ENCODE measurements at places on chromosomes 6 and 20.

- no peak for DNase-seq
Observed at GRCh38 chr6:53010504-53010903, 15.4 kb upstream of the GSTA4 start.

- no peak for DNase-seq
Observed at GRCh38 chr6:122454673-122455072, 16.9 kb downstream of the SERINC1 start.

DNA sequence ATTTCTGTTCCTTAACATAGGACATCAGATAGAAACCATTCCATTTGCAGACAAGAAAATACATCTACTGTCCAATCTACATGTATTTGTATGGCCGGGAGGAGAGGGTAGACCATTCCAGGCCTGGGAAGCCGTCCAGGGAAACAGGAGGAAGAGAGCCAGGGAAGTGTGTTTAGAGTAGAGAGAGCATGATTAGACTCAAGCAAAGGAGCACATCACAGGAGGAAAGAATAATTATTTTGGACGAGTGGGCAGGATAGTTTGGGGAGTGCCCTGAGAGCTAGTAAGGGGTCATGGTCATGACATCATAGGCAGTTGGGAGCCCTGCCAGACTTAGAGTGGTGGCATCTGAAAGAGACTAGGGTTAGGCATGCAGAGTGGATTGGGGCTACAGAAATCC, 250.0 kb downstream of the HIVEP2 start:
- DNase-seq, result no peak

GRCh38 chr6:134732763-134733162, 217.1 kb downstream of the ALDH8A1 start:
- DNase-seq, result no peak

DNA sequence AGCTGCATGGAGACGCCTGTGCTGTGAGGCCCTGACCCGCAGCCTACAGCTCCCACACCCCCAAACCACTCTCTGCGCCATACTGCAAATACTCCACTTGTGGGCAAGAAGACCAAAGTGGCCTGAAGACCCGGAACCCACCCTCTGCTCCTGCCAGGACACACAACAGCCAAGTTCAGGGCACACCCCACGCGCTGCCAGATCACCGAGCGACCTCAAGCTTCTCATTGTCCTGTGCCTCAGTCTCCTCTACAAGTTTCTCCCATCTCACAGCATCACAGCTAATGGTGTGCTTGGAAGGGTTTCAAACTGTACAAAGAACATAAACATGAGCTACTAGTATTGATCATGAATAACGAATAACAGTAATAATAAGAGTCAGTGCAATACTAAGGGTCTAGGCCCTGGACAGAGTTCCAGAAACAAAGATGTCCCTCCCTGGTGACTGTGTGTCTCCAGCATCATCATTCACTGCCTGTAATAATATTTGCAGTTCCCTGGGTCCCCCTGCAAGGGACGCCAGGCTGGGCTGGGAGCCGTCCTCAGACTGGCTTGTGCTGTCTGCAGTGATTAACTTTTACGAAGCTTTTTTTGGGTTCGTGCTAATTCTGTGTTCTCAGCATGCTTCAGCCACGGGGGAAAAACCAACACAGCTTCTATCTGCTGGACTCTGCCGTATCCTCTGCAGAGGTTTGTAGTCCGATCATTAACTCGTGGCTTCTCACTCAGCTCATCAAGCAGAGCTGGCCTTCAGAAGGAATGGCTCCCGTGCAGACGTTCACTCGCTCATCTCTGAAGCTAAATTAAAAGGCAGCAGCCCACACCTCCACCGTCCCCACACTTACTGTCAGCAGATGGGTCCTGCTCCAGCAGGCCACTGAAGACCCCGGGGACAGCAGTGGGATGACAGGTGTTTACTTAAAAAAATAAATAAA, 81.6 kb upstream of the MPC1 start:
- DNase-seq, result no peak

GRCh38 chr6:147695819-147696218, 187.3 kb downstream of the SAMD5 start:
- no peak for DNase-seq

DNA sequence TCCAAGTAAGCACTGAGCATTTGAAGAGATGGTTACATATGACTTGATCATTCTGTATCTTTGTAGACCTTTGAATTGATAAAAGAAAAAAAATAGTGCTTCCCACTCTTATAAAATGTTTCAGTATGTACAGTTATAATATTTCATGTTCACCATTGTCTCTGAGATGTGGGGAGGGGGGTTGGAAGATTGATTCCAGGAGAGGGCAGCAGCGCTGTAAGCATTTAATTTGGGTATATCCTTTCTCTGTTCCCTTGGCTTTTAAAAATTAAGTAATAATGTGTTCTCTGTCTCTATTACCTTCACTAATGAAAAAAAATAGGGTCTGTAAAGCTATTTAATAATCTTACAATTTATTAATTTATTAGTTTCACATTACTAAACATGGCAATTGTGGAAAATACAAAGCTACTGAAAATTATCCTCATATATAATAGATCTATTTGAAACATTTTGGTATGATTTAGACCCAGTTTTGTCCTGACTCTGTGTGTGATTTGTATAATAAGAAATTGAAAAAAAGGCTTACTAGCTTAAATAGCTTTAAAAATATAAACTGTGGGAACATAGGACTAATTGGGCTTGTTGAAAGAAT, 341.2 kb downstream of the CDKAL1 start:
- DNase-seq, result no peak

GRCh38 chr6:110674096-110674495, 141.2 kb downstream of the CDK19 start:
- no peak for DNase-seq

GRCh38 chr20:59006864-59007664, at the start of gene CTSZ:
TSS of gene CTSZ (minus strand) at chr20:59007254. CDS start at chr20:59007128, 126 bp downstream.
- peak; percentile 67 for DNase-seq

DNA sequence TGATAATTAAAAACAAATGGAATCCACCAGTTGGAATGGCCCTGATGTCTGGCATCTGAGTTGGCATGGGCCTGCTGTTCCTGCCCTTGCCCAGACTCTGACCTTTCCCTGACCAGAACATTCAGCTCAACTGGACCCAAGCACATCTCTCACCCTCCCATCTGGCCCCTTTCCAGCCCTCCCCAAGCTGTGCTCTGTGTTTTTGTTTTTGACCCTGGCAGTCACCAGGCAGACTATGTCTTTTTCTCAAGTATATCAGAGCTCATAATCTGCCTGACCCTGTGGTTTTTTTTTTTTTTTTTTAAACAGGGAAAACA, 117.6 kb downstream of the TRDN start:
- DNase-seq, result no peak

GRCh38 chr20:34388000-34388399, 24.9 kb downstream of the ITCH start:
- DNase-seq, result no peak

GRCh38 chr20:39676241-39676640, 714.1 kb downstream of the DHX35 start:
- no peak for DNase-seq

DNA sequence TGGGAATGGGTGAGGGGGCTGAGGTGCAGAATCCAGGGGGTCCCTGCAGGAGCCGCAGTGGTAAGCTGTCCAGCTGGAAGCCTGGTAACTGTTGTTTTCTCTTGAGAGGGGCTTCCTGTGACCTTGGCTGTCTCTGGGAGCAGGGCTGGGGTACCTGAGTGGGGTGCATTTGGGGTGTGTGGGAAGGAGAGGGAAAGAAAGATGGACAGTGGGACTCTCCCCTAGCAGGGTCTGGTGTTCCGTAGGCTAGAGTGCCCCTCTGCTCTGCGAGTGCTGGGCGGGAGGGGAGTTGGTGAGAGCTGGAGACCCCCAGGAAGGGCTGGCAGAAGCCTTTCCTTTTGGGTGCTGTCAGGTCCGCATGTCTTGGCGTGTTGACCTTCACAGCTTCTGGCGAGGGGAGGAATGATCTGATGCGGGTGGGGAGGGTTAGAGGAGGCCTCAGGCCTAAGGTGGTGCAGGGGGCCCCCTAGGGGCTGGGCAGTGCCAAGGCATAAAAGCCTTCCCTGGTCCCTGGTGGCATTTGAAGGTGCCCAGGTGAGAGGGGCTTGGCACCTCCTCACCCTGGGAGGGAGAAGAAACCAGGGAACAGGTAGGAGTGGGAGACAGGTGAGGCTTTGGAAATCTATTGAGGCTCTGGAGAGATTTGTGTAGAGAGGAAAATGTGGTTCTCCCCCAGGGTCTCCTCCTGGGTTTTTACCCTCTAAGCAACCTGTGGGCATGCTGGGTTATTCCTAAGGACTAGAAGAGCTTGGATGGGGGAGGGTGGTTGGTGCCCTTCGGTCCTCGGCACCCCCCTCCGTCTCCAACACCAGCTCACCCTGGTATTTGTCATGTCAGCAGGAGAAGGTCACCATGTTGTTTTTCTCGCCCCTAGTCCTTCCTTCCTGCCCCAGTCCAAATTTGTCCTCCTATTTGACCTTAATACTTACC, 3.3 kb downstream of the VEGFA start:
- peak; percentile 72 for DNase-seq

GRCh38 chr20:63972312-63973159, 2.8 kb upstream of the ZNF512B start:
- DNase-seq, result peak; percentile 27

GRCh38 chr6:163311830-163312229, 102.7 kb upstream of the QKI start:
- DNase-seq, result no peak

DNA sequence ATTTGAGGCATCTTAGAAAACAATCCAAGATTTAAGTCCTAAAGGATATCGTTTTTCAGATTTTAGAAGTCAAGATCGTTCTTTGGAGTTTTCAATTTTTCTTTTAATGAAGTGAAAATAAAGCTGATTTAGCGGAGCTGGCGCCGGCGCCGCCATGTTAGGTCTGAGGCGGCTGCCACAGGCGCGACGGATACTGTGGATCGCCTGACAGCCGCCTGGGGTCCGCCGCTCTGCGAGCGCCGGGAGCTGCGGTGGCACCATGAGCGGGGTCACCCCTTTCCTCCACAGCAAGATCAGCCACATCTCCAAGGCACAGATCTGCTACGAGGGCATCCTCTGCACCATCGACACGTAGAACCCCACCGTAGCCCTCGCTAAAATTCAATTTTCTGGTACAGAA, 247.2 kb downstream of the GJA1 start:
- DNase-seq, result no peak

DNA sequence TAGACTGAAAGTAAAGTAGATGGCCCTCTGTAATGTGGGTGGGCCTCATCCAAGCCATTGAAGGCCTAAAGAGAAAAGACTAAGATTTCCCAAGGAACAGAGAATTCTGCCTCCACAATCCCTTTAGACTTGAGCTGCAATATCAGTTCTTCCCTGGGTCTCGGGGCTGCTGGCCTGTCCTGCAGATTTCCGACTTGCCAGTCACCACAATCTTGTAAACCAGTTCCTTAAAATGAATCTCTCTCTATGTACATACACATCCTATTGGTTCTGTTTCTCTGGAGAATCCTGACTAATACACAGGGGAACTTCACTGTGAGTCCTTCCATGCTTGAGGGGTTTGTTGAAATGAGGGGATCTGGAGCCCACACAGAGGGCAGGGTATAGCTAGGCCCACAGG, 12.9 kb downstream of the CCDC170 start:
- no peak for DNase-seq

- peak; percentile 71 for DNase-seq
Observed at GRCh38 chr6:27518881-27519795, 46.2 kb upstream of the ZNF184 start.

GRCh38 chr6:35141007-35141655, at the start of gene TCP11:
TSS of gene TCP11 (minus strand) at chr6:35141339. CDS start at chr6:35140870, 469 bp downstream.
- peak; percentile 68 for DNase-seq

DNA sequence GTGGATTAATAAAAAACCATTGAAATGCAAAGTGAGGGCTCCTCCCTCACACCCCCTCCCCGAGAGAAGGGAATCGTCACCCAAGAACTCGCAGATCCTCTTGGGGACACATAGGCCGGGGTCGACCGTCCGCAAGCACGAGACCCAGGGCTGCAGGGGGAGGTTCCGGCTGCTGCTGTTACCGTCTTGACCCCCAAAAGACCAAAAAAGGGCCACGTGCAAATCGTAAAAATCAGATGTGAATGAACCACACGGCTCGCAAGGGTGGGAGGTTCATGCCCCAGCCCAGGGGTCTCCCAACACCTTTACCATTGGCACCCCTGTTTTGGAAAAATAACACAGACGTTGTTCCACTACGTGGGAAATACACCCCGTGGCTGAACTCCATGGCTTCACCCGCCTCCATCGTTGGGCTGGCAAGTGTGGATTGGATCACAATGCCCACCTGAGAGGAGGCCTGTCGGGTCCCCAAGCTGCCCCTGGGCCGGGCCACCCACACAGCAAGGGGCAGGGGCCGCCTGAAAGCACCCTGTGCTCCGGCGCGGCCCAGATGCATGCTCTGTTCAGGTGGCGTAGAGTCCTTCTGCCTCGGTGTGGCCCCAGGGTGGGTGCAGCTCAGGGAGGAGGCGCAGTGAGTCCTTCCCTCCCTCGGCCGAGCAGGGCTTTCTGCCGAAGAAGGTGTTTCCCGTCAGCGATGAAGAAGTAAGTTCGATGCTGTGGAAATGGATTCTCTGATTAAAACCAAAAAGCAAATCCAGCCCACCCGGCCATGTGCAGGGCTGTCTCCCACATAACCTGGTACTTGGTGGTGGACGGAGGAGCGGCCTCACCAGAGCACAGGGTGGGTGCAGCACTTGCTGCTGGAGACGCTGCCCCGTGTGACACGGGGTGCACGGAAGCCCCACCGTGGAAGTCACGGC, 85.0 kb downstream of the YTHDF1 start:
- DNase-seq, result peak; percentile 26

GRCh38 chr20:37636977-37637376, 56.9 kb upstream of the CTNNBL1 start:
- no peak for DNase-seq

DNA sequence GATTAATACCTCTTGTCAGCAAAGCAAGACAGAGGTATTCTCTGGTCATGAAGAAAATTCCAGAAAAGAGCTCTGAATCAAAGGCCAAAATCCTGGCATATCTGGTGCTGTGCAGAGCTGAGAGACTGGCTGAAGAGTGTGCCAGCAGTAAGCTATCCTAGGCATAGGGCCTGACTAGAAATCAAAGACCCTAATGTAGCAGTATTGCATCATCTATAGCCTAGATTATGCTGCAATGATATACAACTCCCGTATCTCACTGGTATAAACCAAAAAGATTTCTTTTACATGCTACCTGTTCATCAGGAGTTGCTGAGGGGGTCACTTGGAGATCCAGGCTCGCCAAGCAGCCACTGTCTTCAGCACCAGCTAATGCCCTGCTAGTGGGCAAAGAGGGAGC, 30.9 kb upstream of the TRIM39 start:
- no peak for DNase-seq

GRCh38 chr6:24848461-24848860, 49.7 kb upstream of the ARMH2 start:
- DNase-seq, result no peak

DNA sequence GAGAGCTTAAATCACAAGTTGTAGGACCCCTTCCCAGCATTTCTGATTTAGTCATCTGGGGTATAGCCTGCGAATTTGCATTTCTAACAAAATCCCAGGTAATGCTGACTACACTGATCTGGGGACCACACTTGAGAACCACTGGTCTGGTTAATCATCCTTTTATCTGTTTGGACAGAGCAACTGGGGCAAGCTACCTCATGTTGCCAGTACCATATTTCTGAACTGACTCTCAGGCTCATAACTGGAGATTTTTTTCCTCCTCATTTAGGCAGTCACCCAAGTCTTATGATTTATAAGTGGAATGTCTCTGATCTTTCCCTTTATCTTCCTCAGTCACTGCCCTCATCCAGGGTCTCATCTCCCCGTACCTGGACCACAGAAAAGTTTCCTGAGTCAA, 12.0 kb upstream of the GTF3C6 start:
- DNase-seq, result no peak

- no peak for DNase-seq
Observed at GRCh38 chr6:159604443-159604956, 88.5 kb downstream of the SOD2 start.
